ENCODE measurements at places on chromosomes 2 and 18.

DNA sequence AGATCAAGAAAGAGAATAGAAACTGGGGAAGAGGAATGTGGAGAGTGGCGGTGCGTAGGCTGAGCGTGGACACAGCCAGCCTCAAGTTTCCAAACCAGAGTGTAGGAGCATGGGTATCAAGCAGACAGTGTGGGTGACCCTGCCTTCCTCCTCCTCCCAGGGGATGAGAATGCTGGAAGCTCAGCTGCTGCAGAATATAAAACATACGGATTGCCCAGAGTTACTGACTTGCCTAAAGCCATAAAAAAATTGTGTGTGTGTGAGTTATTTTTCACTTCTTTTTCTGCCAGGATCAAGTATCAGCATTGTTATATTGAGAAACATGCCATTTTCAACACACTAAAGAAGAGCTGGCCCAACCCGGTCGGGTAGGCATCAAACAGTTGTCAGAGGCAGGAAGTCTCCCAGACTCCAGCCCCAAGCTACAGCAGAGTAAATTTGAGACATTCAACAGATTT, 333.3 kb upstream of the ACVR2A start:
- DNase-seq, result no peak

- no peak for DNase-seq
Observed at GRCh38 chr18:26503382-26503781, 45.0 kb downstream of the KCTD1 start.

DNA sequence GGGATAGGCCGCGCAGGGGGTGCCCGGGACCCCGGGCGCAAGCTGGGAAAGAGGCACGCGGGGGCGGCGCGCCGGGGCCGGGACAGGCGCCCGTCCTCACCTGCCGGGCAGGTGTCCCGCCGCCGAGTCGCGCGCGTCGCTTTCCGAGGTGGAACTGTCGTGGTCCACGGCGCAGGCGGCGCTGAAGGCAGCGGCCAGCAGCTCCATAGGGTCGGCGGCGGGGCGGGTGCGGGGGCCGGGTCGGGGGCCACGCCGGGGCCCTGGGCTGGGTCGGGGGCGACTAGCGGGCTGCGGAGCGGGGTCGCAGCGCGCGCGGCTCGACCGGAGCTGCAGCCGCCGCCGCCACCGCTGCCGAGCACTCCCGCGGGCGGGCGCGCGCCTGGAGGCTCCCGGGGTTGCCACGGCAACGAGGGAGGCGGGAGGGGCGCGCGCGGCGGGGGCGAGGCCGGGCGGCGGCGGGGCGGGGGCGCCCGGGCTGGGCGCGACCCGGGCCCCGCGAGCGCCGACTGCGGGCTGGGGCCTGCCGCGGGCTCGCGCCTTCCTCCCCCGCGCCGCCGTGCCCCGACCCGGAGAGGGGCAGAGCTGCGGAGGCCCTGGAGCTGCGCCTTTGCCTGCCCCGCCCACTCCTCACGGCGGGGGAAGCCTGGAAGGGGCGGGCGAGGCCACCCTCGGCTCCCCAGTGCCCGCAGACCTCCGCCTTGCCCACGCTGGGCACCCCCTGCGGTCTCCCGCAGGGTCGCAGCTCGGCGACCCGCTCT, 57.9 kb downstream of the SNORC start:
- DNase-seq, result no peak

DNA sequence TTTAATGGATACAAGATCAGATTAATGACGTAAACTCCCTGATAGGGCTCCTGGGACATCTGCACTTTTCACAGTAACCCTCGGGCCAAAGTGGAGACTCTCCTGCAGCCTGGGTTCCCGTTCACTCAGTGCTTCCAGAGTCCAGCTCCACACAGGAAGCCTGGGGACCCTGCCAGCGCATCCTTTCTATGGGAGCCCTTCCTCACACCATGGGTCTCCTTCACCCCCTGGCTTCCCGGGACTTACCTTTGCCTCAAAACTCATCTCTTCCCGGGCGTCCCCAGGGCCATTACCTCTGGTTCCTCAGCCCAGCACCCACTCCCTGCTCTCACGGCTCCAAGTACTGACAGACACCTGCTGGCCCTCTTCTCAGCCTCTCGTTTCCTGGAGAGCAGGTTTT, 40.7 kb upstream of the KLF11 start:
- no peak for DNase-seq

DNA sequence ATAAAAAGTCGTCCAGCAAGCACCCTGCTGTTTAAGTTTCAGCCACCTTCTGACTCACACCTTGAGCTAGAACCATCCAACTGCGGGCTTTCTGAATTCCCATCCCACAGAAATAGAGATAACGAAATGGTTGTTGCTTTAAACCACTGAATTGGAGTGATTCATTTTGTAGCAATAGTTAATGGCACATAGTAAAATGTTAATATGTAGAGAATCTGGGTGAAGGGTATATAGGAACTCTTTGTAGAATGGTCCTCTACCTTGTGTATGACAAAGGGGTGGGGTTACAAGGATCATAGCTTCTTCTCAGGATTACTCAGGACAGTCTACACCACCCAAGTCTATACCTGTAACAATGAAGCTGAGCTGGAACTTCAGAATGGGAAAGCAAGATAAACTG, 2.4 kb upstream of the MAPRE3 start:
- no peak for DNase-seq

Measured in foreskin fibroblast (primary cell).